ENCODE measurements at places on chromosomes 2 and 18. TPM values are rescaled to one million over a fixed set of nuclear protein-coding genes. Genes with fewer than 3 reads are reported as not detected.

GRCh38 chr2:71736091-71736861 is 282.9 kb downstream of the DYSF start:
- H3K36me3 ChIP-seq = no peaks in the 10 kb centered on the region
- DNase-seq = no peak
- H3K4me3 ChIP-seq = no peak overlapping the region
- no peak overlapping the region for H3K27ac ChIP-seq
- no peaks in the 10 kb centered on the region for H3K4me1 ChIP-seq
- peaks cover 12% of the 10 kb centered on the region for H3K27me3 ChIP-seq

- H3K36me3 ChIP-seq = no peaks in the 10 kb centered on the region
- no peak for DNase-seq
- no peaks in the 10 kb centered on the region for H3K27me3 ChIP-seq
- no peak overlapping the region for H3K27ac ChIP-seq
- H3K4me1 ChIP-seq = peaks cover 9% of the 10 kb centered on the region
Measured at GRCh38 chr2:62740221-62740620, 34.7 kb downstream of the EHBP1 start.

TMEM198 gene
- total RNA-seq = 7.6 TPM

DNA sequence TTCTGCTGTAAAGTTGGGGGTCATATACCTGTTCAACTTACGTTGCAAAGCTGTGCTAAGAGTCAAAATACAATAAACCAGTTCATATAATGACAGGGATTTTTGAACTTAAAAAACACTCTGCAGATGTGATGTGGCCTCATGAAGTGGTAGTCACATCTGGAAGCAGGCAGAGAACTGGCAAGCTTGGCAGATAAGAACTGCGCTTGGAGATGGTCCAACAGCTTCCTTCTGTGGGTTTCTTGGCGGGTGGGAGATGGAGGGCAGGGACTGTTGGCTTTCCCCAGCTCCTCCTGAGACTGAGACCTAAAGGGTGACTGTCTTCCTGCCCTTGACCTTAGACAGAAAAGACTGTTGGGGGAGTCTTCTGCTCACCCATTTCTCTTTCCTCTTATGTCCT is 140.4 kb downstream of the CTIF start:
- no peak for DNase-seq
- H3K36me3 ChIP-seq = no peaks in the 10 kb centered on the region
- no peaks in the 10 kb centered on the region for H3K4me1 ChIP-seq
- H3K27me3 ChIP-seq = no peaks in the 10 kb centered on the region
- H3K27ac ChIP-seq = no peak overlapping the region

ARHGEF4 gene
- total RNA-seq = not detected

- H3K36me3 ChIP-seq = no peaks in the 10 kb centered on the region
- H3K4me3 ChIP-seq = no peak overlapping the region
- no peaks in the 10 kb centered on the region for H3K4me1 ChIP-seq
- no peak overlapping the region for H3K27ac ChIP-seq
- no peak for DNase-seq
- H3K27me3 ChIP-seq = no peaks in the 10 kb centered on the region
Measured at GRCh38 chr2:132489150-132489549, 72.5 kb downstream of the GPR39 start.

- H3K36me3 ChIP-seq = no peaks in the 10 kb centered on the region
- no peak overlapping the region for H3K27ac ChIP-seq
- no peaks in the 10 kb centered on the region for H3K27me3 ChIP-seq
- no peak for DNase-seq
- no peak overlapping the region for H3K4me3 ChIP-seq
Measured at GRCh38 chr18:66510357-66511045, 93.4 kb downstream of the CDH19 start.

DNA sequence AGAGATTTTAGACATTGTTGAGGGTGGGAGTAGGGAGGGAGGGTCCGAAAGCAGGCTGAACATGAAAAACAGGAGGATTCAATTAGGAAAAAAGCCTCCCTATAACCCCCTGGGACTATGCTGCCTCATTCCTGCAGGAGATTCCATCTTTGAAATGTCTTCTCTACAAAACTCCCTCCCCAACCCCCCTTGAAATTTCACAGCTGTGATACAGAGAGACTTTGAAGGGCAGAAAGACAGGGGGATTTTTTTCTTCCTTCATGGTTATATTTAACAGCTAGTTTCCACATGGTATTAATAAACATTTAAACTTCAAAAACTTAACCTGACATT is 57.6 kb downstream of the TRIB2 start:
- no peak overlapping the region for H3K4me3 ChIP-seq
- H3K36me3 ChIP-seq = no peaks in the 10 kb centered on the region
- no peak overlapping the region for H3K27ac ChIP-seq
- DNase-seq = no peak

DNA sequence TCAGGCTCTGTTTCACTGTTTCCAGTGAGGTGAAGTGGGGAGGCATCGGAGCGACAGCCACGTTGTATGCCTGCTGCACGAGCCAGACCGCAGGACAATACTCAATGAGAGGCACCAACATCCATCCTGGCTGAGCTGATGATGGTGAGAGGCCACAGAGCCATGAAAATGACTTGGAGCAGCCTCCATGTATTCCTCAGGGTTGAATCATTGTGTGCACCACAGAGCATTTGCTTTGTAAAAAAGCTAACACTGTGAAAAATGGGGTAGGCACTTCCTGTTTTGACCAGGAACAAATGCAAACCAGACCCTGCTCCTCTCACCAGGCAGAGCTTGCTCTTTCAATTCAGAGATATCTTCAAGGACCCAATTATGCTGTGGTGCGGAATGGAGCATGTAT is 87.2 kb downstream of the LPIN1 start:
- no peak for DNase-seq
- peaks cover 16% of the 10 kb centered on the region for H3K36me3 ChIP-seq
- no peak overlapping the region for H3K4me3 ChIP-seq

DNA sequence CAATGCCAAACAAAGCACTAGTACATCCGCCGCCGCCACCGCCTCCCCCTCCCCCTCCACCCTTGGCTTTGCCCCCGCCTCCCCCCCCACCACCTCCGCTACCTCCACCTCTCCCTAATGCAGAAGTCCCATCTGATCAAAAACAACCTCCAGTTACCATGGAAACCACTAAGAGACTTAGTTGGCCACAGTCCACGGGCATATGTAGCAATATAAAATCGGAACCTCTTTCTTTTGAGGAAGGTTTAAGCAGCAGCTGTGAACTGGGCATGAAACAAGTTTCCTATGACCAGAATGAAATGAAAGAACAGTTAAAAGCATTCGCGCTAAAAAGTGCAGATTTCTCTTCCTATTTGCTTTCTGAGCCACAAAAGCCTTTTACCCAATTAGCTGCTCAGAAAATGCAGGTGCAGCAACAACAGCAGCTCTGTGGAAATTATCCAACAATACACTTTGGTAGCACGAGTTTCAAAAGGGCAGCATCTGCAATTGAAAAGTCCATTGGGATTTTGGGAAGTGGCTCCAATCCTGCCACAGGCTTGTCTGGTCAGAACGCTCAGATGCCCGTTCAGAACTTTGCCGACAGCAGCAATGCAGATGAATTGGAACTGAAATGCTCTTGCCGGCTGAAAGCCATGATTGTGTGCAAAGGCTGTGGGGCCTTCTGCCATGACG is 168.0 kb downstream of the ASXL3 start:
- H3K36me3 ChIP-seq = no peaks in the 10 kb centered on the region
- H3K27me3 ChIP-seq = no peaks in the 10 kb centered on the region
- H3K4me1 ChIP-seq = no peaks in the 10 kb centered on the region
- H3K27ac ChIP-seq = no peak overlapping the region

DNA sequence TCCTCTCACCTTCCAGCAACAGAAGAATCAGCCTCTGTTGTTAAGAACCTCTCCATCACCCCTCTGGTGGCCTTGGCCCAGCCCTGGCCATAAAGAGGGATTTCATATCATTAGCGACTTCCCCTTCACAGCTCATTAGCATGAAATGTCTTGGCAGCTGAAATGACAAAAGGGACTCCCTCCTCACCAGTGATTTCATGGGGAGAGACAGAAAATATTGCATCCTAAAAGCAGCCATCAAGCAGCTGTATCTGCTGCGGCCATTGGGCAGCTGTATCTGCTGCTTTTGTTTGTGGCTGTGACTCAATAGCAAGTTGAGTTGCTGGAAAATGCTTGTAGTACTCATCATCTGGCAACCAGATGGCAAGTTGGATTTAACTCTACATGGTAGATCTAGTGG is 105.9 kb upstream of the RMDN2 start:
- no peak overlapping the region for H3K27ac ChIP-seq
- H3K4me3 ChIP-seq = no peak overlapping the region
- no peaks in the 10 kb centered on the region for H3K36me3 ChIP-seq
- H3K27me3 ChIP-seq = no peaks in the 10 kb centered on the region
- H3K4me1 ChIP-seq = peaks cover 8% of the 10 kb centered on the region

GRCh38 chr2:21291426-21291825 is 167.7 kb downstream of the TDRD15 start:
- H3K27ac ChIP-seq = no peak overlapping the region
- H3K4me1 ChIP-seq = no peaks in the 10 kb centered on the region
- no peak for DNase-seq
- H3K4me3 ChIP-seq = no peak overlapping the region
- no peaks in the 10 kb centered on the region for H3K36me3 ChIP-seq
- H3K27me3 ChIP-seq = no peaks in the 10 kb centered on the region

- no peak overlapping the region for H3K4me3 ChIP-seq
- H3K4me1 ChIP-seq = no peaks in the 10 kb centered on the region
- DNase-seq = no peak
- no peak overlapping the region for H3K27ac ChIP-seq
Measured at GRCh38 chr2:186751078-186751477, 57.2 kb downstream of the FAM171B start.

- DNase-seq = no peak
- H3K4me3 ChIP-seq = peak overlapping the region; percentile 71
- no peak overlapping the region for H3K27ac ChIP-seq
- H3K27me3 ChIP-seq = peaks cover 36% of the 10 kb centered on the region
- H3K4me1 ChIP-seq = peaks cover 12% of the 10 kb centered on the region
Measured at GRCh38 chr18:57084331-57085271, 62.3 kb upstream of the BOD1L2 start.

GRCh38 chr18:80109676-80110078 is 615 bp downstream of the ADNP2 start:
- peaks cover 5% of the 10 kb centered on the region for H3K36me3 ChIP-seq
- H3K4me1 ChIP-seq = peaks cover 24% of the 10 kb centered on the region
- H3K4me3 ChIP-seq = peak overlapping the region; percentile 74
- no peak for DNase-seq

Data from natural killer cell treated with Interleukin-12 subunit alpha and Interleukin-12 subunit beta and Interleukin-15 and Interleukin-18, amount 100 ng/mL, for 72 hours (primary cell).